AG08395 (cell line): ENCODE measurements at places on chromosomes 4 and X.

DNA sequence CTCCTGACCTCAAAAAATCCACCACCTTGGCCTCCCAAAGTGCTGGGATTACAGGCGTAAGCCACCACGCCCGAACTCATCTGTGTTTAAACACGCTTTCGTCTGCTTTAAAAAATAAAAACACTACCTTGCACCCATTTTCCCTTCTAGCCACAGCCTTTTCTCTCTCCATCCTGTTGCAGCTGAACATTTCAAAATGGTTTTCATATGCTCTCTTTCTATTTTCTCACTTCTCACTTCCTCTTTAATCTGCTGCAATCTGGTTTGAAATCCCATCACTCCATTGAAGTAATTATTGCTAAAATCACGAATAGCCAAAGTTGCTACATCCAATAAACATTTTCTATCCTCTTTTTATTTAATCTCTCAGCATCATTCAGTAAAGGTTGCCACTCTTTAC, 70.0 kb downstream of the DCHS2 start:
- no peak for DNase-seq

DNA sequence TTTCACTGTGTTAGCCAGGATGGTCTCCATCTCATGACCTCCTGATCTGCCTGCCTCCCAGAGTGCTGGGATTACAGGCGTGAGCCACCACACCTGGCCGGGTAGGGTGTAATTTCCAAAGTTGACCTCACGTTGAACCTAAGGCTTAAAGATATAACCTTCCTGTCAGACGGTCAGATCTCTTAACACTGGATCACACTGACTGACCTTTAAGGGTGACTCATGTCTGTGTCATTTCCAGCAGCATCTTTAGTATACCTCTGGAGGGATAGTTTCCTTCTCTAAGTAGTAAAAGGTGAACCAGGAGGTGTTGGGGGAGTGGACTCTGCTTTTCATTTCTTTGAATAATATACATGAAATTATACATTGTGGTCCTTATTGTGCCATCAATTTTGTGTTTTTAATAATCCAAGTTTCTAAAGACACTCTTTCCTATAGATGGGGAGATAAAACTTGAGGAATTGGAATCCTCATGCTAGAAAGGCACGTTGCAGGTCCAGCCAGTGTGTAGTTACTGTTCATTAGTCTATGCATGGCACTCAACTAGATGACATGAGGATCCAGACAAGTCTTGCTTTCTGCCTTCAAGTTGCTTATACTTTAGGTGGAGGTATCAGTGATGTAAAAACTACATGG, 45.7 kb downstream of the ARHGAP10 start:
- DNase-seq, result peak; percentile 14

DNA sequence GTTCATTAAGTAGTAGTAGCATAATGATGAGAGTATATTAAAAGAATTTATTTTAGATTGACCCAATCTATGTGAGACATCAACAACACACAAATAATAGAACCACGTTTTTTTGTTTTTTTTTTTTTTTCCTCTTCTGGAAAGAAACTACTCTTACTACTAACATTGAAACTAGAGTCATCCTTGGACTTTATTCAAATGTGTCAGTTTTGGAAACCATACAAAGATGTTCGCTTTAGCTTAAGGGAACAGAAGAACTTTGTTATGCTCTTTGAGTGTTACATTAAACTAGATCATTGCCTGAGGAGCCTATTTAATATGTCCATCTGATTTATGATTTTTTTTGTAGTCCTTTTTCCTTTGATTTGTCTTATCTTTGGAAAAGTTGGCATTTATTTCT, 166.7 kb downstream of the RPA4 start:
- DNase-seq, result no peak

GRCh38 chr4:83581411-83582288, 45.7 kb downstream of the GPAT3 start:
- DNase-seq, result no peak

DNA sequence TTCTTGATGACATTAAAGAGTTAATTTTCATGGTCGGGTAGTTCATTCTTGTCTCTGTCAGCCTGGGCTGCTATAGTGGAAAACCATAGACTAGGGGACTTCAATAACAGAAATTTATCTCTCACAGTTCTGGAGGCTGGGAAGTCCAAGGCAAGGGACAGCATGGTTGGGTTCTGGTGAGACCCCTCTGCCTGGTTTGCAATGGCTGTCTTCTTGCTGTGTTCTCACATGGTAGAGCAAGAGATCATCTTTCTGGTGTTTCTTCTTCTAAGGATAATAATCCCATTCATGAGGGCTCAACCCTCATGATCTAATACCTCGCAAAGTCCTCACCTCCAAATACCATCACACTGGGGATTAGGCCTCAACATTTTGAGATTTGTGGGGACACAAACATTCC, 50.1 kb downstream of the RHOH start:
- no peak for DNase-seq

GRCh38 chr4:128298146-128298758, 10.6 kb upstream of the PGRMC2 start:
- DNase-seq, result no peak

GRCh38 chr4:3786196-3786869, 20.1 kb downstream of the ADRA2C start:
- DNase-seq, result peak; percentile 22

DNA sequence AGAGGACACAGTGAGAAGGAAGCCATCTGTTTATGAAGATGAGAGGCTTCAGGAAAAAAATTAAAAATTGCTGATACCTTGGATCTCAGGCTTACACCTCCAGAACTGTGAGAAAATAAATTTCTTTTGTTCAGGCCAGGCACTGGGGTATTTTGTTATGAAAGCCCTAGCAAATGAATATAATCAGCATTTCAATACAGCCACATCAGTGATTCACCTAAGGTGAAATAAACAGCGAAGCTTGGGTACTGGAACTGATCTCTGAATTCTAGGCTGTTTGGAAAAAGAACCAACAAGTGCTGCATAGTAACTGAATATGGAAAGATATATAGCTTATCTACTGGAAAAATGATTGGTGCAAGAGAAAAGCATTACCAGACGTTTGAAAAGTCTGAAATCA, 88.5 kb downstream of the PDS5A start:
- no peak for DNase-seq

DNA sequence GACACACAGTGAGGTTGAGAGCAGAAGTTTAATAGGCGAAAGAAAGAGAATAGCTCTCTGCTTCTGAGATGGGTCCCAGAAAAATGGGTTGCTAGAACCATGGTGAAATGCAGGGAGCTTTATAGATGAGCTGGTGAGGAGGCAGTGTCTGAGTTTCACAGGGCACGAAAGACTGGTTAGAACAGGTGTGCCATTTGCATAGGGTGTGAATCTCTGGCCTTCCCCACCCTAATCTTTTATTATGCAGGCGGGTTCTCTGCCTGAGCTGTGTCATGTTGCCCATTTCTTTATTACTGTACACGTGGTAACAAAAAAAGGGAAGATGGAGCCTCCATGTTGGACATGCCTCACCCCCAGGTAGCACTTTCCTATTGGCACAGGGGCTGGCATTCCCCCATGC, 39.1 kb downstream of the FUNDC1 start:
- DNase-seq, result no peak

- DNase-seq, result peak; percentile 71
Measured at GRCh38 chr4:7903791-7904516, 35.7 kb downstream of the AFAP1 start.

DNA sequence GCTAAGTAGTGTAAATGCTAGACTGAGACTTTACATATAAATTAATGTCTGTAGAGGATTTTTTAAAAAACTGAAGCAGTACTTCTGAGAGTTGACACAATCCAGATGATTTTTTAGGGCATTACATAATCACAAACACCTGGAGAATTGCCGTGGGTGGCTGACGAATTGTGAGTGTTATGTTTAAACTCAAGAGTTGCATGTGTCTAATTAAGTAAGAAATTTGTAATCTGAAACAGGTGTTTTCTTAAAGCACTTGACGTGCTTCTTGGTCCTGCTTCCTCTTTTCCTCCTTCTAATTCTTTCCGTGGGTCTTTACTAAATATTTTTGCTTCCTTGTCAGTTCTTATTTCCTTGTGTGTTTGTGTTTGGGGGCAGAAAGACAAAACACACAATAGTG, 27.8 kb downstream of the PIR start:
- DNase-seq, result no peak

DNA sequence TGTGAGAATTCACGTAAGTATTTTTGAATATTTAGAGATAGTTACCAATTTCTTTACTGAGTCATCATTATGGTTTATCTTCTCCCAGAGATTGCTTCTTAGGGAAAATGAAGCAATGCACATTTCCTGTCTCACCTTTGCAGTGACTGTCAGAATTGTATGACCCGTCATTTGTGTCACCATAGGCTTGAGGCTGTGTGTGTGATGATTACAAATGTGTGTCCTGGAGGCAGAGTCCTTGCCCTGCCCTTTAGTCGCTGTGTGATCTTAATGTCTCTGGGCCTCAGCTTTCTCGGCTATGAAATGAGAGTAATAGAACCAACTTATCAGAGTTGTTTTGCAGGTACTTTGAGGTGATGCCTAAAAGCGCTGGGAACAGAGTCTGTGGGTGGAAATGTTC, 13.9 kb downstream of the HCCS start:
- DNase-seq, result no peak

DNA sequence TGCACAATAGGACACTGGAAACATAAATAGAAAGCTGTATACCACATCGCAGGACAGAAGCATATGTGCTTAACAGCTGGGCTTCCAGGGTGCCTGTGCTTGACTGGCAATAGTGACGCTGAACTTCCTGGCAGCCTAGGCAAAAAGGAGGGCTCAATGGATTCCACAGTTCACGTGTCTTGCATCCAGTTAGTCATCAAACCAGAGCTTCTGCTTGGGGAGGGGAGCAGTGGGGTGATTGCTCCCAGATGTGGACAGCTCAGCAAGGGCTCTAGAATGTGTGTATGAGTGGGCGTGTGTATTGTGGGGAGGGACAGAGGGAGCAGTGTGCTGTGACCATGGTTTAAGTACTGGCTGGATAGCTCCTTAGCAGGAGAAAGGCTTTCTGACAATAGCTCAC, 2.3 kb downstream of the PRRG3 start:
- peak; percentile 87 for DNase-seq

DNA sequence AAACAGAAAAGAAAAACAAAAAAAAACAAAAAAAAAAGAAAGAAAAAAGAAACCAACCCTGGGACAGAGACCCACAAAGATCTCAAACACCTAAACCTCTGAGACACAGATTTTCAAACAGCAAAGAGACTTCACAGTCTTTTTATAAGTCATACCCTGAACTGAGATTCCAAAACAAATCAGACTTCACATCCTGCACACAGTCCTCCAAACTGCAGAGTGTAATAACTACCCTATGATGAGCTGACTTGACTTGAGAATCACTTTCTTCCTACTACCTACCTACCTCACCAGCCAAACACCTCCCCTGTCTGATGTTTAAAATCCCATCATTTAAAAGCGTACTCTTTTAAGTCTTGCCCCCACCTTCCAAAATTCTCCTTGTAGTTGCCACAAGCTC, 25.2 kb upstream of the GLOD5 start:
- no peak for DNase-seq

DNA sequence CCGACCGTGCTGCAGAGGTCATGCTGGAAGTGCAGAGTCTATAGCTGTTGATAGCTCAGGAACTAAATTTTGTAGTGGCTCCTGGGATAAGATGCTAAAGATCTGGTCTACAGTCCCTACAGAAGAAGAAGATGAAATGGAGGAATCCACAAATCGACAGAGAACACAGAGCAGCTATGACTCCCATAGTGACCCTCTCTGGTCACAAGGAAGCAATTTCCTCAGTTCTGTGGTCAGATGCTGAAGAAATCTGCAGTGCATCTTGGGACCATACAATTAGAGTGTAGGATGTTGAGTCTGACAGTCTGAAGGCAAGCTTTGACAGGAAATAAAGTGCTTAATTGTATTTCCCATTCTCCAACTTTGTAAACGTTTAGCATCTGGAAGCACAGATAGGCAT, 8.8 kb downstream of the MANBA start:
- DNase-seq, result no peak

- DNase-seq, result no peak
Measured at GRCh38 chrX:123685232-123685631, 47.6 kb downstream of the THOC2 start.

- no peak for DNase-seq
Measured at GRCh38 chr4:38209654-38210053, 249.5 kb downstream of the PTTG2 start.

DNA sequence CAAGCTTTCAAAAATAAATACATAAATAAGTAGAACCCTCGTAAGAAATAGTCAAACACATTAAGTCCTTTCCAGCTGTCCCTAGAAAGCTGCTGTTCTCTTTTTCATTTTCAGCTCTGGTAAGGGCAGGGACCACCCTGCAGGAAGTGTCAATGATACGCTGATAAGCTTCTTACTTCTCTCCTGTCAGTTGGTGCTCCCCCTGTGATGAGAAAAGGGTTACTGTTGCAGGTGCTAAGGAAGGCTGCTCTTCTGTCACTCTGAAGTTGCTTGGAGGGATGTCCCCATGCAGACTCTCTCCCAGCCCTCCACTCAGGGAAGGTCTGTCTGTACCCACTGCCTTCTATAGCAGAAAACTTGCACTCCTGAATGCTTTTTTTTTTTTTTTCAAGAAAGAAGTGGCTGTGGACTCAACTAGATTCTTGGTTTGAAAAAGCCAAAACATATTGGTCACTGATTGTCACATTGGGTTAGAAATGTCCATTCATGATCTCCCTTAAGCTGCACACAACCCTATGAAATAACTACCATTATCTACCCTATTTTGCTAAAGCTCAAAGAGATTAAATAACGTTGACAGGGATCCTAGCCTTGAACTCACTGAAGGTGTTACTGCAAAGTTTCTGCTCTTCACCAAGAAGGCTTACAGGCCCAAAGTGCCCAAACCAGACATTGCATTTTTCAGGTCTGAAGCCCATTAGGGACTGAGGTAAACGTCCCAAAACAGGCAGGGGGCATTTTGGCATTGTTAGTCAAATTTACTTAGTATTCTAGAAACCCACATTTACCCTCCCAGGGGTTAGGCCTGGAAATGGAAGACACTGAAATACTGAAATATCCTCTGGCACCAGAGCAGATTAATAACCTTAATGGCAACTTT, 1.2 kb downstream of the CXCL3 start:
- DNase-seq, result no peak

- DNase-seq, result no peak
Measured at GRCh38 chr4:161256716-161257115, 907.1 kb downstream of the FSTL5 start.

DNA sequence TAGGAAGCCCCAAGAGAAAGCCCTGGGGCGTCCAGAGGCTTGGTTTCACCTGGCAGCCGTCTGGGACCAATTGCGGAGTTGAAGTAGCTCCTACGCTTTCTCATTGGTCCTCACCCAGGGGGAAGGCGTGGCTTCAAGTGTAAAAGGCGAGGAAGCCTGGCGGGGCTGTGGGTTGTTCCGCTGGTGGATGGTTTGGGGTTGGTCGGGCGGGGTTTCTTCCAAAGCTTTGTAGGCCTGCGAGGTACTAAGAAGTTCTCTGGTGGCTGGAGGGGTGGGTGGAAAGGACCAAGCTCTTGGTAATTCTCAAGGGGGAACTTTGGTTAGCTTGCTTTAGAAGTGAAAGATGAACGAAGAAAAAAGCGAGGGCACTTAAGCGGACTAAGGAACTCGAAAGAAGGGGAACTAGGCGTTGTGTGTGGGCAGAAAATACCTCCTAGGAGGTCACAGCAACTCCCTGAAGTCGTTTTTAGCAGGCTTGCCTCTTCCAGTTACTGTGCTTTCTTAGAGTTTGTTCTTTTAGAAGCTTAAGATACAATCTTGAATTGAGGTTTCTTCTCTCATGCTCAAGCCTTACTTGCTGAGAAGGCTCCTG, 36.6 kb downstream of the CCNG2 start:
- no peak for DNase-seq

GRCh38 chrX:130578906-130579305, 177.1 kb downstream of the RBMX2 start:
- DNase-seq, result no peak

GRCh38 chr4:128416921-128417320, 129.3 kb upstream of the PGRMC2 start:
- no peak for DNase-seq
